ENCODE measurements at places on chromosomes 1 and 21. TPM values are rescaled to one million over a fixed set of nuclear protein-coding genes. Genes with fewer than 3 reads are reported as not detected.

DNA sequence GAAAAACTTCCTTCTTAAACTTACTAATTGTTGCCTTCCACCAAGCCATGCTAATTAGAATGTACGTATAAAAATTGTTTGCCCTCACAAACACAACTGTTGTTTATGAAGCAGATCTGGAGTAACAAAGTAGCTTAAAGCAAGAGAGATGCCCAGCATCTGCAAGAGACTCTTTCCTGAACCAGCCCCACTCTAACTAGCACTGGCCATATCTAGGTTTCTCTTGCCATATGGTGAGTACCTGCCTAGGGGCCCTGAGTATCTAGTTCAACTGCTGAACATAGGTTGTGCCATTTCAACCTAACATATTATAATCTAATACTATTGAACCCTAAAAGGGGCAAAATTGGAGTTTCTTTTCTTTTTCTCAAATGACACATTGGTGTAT is 883.4 kb upstream of the B3GALT2 start:
- DNase-seq = no peak

DNA sequence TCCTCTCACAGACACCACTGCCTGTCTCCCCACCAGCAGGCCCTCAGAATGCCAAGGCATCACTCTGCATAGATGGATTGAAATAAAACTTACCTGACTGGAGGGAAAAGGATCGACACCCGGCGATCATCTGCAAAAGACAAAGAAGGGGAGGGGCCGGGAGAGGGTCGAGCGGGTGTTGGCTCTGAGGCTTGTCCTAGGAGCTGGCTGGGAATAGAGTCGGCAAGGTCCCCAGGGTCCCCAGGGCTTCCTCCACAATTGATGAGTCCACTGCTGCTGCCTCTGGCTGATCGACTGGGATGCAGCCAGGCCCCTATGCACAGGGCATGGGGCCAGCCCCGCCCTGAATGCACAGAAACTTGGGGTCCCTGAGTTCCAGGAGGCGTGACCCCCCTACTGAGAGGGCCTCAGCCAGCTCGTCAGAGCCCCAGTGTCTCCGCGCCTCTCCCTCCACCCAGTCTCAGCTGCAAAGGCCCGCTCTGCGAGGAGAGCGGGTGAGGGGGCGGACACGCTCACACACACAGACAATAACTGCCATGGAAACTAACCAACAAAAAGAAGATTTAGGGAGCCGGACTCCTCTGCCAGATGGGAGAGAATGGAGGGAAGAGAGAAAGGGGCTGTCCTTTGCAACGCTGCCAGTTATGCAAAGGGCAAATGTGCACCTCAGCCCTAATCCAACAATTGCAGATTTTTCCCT is at the start of gene KLHDC8A:
KLHDC8A (minus strand) TSS at position 483 of the 700 bp plus-strand sequence. CDS start 13,318 bp downstream, outside the sequence.
- DNase-seq = no peak

DNA sequence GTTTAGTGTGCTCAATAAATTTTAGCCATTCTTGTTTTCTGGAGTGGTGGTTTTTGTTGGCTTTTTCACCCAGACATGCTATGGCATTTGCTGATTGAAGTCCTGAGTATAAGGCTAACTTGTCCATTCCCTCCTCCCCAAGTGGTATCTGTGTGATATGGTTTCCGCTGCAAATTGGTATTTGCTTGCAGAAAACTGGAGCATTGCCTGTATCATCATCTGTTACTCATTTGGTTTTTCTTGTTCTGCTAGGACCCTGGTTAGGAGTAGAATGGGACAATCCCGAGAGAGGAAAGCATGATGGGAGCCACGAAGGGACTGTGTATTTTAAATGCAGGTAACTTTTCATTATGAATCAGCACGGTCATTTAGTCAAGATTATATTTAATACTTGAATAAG is 34.0 kb downstream of the TBCE start:
- peak; percentile 85 for DNase-seq

- no peak for DNase-seq
Observed at GRCh38 chr21:16078382-16078781, 348.6 kb downstream of the USP25 start.

GRCh38 chr1:10211805-10212410 is 1.5 kb downstream of the KIF1B start:
- DNase-seq = peak; percentile 65

DNA sequence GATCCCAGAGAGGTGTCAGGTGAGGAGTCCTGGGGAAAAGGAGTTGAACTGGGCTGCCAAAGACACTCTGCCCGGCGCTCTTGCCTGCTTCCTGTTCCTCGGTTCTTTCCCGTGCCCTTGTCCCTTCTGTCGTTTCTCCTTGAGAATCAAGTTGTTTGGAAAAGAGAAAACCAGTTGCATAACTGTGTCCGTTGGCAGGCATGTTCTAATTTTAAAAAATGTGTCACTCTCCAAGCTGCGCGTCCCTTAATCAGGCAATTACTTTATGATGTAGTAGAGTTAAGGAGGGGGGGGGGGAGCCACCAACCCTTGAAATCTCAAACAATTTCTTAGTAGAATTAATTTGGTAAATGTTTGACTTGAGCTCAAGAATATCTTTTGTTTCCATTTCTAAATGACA is 105.9 kb upstream of the IGSF21 start:
- DNase-seq = no peak

GRCh38 chr1:207302618-207303393 is 18.7 kb upstream of the CD55 start:
- DNase-seq = no peak

PSRC1 gene
- total RNA-seq = 5.4 TPM

OVAAL gene
- total RNA-seq = not detected

KCNA3 gene
- not detected for total RNA-seq

ST6GALNAC3 gene
- not detected for total RNA-seq
